ENCODE measurements at places on chromosomes 4 and X.

- no peak for DNase-seq
Observed at GRCh38 chrX:19540076-19540475, 24.8 kb upstream of the MAP3K15 start.

GRCh38 chr4:88792821-88793220, 95.2 kb upstream of the NAP1L5 start:
- DNase-seq, result peak; percentile 52

DNA sequence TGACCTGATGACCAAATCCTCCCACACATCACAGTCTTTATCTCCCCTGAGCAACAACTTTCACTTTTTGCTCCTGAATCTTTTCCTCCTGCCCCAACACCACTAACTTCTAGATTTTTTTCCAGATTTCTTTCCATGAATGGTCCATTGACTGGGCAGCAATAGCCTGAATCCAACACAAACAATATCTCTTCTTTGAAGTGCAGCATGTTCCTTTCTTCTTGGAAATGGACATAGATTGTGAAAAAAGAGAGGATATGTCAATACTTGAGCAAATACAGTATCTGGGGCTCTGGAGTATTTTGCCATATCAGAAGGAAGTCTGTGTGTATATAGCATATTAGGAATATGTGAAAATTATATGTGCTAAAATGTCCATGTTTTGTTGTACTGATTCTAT, 55.2 kb downstream of the CDS1 start:
- no peak for DNase-seq

DNA sequence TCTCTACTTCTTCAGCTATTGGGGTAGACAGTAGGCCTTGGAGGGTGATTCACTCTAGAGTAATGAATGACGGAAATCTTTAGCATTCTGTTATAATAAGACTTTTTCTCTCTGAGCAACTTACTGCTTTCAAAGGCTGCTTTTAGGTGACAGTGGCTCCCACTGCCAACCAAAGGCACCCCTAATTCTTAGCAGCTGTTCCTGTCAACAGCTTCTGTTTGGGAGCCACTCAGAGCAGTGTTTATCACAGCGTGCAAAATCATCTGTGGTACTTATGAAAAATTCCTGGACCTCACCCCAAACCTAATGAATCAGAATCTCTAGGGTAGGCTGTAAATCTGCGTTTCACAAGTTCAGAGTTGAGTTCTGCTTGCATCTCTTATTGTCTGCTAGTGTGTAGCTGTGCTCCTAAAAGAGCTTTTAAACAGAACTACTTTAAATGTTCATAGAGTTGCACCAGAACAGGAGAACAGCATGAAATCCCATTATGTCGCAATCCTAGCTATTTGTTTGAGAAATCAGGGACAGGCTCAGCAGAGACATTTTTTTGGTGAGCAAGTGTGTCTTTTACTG, 52.8 kb upstream of the POU4F2 start:
- peak; percentile 38 for DNase-seq
